CMK (cell line): ENCODE measurements at places on chromosomes 4 and X.

DNA sequence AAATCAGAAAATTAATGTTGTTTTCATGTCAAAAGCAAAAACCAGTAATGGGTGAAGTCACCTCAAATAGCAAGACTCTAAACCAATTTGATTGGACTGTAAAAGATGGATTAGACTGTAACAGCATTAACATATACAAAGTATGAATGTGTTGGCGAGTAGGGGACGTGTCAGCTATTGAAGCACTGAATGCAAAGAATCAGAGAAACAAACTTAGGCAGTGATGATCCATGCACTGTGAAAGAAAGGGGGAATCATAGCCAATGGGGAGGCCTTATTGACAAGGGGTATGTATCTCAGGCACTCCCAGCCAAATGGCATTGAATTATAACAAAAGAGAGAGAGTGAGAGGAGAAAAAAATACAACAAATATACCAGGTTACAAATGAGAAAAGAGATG, 30.5 kb upstream of the EIF4E start:
- DNase-seq, result no peak

- DNase-seq, result no peak
Measured at GRCh38 chr4:39455486-39455885, 3.2 kb downstream of the RPL9 start.

GRCh38 chr4:159185591-159186023, 82.7 kb downstream of the RAPGEF2 start:
- no peak for DNase-seq

DNA sequence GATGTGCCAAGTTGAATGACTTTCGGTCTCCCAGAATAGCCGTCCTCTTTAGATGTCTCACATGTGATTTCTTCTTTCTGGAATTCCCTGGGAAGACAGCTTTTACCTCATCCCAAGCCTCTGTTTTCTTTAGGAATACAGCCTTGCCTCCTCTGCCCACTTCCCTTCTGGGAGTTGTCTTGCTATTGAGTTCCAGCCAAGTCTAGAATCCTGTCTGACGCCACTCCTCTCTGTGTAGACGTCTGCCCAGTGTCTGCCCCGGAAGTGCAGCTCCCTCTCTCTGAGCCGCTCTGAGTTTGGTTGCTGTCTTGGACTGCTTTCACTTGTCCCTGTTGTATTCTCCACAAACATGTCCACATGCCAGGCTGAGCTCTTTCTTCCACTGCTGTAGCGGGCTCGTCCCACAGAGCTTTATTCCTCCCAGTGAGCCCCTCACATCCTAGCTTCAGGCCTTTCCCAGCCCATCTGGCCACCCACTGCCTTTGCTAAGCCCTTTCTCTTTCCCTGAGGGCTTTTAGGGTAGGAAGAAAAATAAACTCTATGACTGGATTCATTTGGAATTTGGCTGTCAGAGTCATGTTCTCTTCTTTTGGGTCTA, 9.0 kb upstream of the IGFBP7 start:
- no peak for DNase-seq

- DNase-seq, result no peak
Measured at GRCh38 chr4:5470318-5471198, 237.8 kb downstream of the EVC2 start.

- no peak for DNase-seq
Measured at GRCh38 chr4:79620617-79621016, 212.6 kb upstream of the GK2 start.

GRCh38 chr4:135434936-135435335, 1233.3 kb upstream of the PABPC4L start:
- no peak for DNase-seq

DNA sequence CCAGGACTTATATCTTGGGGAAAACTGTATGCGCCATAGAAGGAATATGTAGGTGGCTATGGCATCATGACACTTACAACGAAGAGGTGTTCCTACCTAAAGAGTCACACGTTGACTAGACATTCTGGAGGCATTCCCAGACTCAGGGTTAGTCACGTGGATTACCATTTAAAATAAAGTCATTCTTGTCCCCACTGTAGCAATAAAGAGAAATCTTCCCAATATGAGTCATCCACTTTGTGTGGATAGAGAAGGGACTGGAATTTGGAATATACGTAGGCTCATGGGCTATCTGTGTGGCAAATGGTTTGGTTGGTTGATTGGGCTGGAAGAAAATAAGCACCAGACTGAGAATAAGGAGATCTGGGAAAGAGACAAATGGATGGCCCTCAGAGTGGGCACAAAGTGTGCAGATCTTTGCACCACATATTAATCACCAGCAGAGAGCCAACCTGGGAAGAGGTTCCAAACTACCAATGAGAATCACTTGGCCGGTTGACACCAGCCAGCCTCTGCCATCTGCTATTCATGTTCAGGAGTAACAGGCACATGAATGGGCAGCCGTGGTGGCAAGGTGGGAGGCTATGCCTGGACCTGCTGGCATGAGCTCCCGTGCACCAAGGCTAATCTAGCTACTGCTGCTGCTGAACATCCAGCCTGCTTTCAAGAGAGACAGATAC, 41.0 kb downstream of the MTNR1A start:
- no peak for DNase-seq

DNA sequence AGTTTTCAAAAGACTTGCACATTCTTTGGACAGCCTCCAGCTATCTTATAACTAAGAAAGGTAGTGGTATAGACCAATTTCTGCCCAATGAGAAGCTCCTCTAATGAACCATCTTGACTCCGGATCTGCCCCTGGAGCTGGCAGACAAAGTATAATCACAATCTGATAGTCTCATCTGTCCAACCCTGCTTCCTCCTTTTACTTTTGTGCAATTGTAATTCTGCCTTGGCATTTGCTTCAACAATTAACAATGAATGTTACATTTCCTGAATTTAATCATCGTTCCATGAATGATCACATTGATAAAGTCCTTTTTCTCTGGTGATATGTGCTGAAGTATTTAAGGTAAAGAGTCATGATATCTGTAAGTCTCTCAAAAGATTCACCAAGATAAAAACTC, 27.8 kb downstream of the FRYL start:
- no peak for DNase-seq

- DNase-seq, result no peak
Measured at GRCh38 chr4:116877069-116877468, 208.3 kb downstream of the TRAM1L1 start.

DNA sequence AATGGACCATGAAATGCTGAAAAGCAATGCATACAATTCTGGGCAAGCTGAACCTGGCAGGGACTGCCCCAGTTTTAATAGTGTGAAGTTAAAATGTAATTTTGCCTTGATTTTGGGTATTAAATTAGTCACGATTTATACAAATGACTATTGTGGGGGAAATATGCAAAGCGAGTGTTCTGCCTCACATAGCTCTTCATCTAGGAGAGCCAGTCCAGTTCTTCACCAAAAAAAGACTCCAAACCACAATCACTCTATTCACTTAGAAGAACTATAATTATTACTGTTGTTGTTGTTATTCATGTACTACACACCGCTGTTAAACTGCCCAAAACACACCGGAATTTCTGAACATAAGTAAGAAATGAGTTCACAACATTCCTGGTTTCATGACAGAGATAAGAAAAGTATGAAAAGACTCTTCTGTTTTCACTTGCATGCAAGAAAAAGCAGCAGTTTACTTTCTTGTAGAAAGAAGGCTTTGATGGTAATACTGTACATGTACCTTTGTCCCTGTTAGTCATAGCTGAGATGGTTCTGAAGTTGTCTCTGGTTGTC, 101.9 kb downstream of the QRFPR start:
- no peak for DNase-seq

DNA sequence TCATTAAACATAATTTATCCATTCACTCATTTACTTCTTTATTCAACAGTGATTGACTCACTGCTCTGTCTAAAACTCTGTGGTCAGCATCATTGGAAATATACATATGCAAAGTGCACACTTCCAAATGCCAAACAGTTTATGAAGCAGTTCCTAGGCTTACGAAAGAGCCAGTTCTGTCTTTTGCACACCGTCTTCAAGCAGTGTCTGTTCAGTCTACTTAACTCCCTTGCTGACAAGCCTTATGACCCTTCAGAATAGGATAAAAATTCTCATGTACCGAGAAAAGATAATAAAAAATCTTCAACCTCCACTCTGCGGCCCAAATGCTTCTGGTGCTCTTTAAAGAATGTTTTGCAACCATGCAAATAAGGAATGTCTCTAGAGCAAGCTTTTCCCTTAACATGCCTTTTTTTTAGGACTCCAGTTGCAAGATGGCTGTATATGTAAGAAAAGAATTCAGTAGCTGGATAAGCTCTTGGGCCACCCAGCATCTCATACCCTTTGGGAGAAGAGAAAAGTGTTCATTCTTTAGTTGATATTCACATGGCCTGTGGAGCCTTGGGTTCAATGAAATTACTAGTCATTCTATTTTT, 1037.0 kb upstream of the SLIT2 start:
- no peak for DNase-seq

- DNase-seq, result no peak
Measured at GRCh38 chr4:82352825-82353366, 20.9 kb downstream of the HNRNPD start.
